ENCODE measurements at places on chromosomes 4 and X.
A peak's percentile ranks its signal among the peaks of the same experiment; 100 is the strongest.

DNA sequence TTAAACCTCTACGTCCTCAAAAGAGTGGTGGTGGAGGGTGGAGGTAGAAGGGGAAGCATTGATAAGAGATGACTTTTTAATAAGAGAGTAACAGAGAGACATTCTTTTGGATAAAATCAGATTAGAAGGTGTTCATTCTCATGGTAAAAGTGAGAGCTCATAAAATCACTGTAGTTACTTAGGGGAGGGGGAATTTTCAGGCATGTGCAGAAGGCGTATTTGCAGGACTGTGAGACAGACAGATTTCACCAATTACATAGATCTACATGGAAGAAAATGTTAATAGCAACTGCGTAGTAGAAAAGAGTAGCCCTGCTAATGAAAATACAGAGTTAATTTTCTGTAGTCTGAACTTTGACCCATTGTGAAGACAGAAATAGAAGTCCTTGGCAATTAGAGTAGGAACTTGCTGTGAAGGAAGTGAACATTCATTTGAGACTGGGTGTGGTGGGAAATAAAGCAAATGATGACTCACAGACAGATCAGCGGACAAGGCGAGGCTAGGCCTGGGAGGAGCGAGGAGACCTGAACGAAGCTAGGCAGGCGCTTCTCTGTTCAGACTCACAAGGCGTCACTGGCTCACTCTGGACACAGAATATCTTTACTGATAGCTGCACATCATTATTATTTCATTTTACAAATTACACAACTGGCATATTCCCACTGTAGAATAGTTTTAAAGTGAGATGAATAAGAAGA, 57.2 kb upstream of the FAM9C start:
- DNase-seq, result peak; percentile 0

GRCh38 chrX:111170017-111170416, 74.0 kb downstream of the PAK3 start:
- no peak for DNase-seq

DNA sequence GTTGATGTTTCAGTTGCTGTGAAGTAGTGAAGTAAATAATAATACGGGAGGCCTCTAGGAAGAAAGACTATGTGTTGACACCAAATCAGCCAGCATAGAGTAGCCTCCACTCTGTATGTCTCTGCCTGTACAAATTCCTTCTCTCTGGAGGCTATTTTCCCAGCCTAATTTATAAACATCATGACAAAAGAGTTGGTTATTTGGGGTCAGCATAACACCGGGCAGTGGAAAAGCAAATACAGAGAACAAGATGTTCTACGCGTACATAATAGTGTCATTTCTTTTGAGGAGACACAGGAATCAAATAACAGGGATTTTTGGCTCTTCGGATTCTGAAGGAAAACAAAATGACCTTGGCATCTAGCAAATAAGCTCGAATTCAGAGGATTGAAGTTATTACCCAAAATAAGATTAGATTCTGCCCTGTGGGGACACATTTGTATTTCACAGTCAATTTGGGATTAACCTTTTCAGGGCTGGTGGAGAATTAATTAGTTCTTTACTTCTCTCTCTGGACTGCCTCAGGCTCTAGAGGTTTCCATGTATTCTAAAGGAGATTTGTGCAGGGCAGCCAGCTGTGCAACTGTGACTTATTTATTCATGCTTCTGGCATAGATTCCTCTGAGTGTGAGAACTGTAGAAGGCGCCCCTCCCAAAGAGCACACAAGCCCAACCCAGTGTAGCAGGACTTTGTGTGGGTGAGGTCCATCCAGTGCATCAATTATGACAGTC, 14.1 kb upstream of the SYTL4 start:
- no peak for DNase-seq

DNA sequence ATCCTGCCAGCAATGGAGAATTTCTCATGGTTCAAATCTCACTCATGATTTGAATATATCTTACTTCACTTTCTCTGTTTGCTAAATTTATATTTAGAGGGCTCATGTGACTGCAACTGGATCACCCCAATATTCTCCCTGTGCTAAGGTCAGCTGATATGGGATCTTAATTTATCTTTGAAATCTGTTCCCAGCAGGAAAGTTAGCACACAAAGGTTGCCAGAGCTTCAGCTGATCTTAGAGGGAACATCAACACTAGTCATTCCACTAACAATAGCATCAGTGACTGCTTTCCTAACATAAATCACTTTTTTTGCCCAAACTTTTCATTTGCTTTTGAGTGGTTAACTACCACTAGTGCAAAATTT, 1270.0 kb downstream of the ARAP2 start:
- DNase-seq, result no peak

All from SHP77 treated with DMSO at 0.1 percent for 48 hours (cell line).